Stimulated activated CD4-positive, alpha-beta T cell treated with anti-CD3 and anti-CD28 coated beads, TNF-alpha, amount 100 ng/mL, for 48 hours (primary cell): ENCODE measurements at places on chromosomes 4 and X.

- no peak for DNase-seq
These were observed 38.9 kb upstream of the TLL1 start for GRCh38 chr4:165834116-165834515.

DNA sequence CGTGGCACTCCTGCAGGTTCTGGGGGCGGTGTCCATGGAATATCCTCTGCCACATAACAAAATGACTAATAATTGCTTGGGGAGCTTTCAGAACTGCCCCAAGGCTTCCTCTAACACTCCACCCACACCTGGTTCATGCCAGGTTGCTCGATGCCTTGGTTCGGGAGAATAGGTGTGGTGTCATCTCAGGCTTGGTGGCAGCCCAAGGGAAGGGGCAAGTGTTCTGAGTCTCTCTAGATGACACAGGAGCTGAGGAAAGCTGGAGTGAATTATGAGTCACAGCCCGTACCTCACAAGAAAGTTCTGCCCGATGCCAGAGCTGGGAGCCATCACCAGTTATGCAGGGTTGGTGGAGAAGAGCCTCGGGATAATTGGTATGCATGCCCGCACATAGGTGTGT lies 14.7 kb downstream of the FTSJ1 start:
- DNase-seq, result no peak

DNA sequence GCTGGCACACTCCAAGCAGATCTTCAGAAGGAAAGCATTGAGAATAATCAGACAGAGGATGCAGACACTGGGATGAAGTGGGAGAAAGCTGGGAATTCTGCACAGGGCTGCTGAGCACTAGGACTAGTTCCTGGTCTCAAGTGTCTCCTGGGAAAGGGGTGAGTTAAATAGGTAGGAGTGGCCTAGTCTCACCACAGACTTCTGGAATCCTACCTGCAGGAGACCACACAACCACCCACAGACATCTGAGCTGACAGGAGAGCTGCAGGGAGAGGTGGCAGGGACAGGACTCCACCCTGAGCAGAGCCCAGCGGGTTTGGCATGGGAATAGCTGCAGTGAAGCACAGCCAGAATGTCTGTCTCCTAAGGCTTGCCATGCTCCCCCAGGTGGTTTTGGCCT lies 95.1 kb upstream of the GALNTL6 start:
- DNase-seq, result no peak

DNA sequence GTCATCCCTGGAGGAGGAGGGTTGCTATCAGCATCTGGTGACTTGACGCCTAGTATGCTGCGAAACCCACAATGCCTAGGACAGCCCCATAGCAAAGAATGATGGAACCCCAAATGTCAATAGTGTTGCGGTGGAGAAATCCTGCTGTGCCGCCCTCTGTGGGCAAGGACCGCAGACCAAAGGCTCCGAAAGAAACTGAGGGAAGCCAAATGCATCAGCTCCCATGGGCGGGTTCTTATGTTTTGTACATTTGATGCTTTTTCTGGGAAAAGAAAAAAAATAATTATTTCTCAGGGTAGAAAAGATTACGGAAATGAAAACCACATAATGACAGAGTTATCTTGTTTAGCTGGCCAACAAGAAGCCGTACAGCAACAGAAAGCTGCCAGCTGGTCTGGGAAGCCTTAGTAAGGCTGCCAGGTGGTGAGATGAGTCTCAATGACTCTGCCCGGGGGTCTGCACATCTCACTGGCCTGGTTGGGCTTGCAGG lies 95.0 kb upstream of the TBL1X start:
- DNase-seq, result no peak

- no peak for DNase-seq
These were observed 7.4 kb downstream of the WDR44 start for GRCh38 chrX:118353081-118353850.

GRCh38 chr4:139700568-139700967 lies 34.9 kb downstream of the MGST2 start:
- DNase-seq, result no peak

GRCh38 chrX:55867708-55868107 lies 150.2 kb downstream of the RRAGB start:
- DNase-seq, result no peak
